ENCODE measurements at places on chromosomes 6 and 20.

DNA sequence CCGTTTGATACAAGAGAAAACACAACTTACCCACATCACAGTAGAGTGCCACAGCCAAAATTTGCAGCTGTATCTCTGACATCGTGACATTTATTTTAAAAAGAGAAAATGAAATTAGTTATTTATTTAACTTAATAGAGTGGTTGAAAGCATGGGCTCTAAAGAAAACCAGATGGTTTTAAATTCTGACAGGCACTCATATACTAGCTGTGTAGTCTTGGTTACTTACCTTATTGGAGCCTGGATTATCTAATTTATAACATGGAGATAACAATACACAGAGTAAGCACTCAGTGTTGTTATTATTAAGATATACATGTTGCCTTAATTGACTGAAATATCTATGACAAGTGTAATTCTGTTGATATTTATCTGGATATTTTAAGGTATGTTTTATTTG lies 334.9 kb downstream of the GRIK2 start:
- DNase-seq = no peak

GRCh38 chr6:107460083-107460631 lies 793 bp upstream of the PDSS2 start:
- DNase-seq = no peak

GRCh38 chr6:153210083-153210482 lies 79.0 kb upstream of the RGS17 start:
- no peak for DNase-seq

- DNase-seq = no peak
Observed at GRCh38 chr6:35220711-35221110, 7.0 kb downstream of the SCUBE3 start.

GRCh38 chr20:42181064-42181463 lies 562.9 kb upstream of the CHD6 start:
- no peak for DNase-seq

GRCh38 chr6:1002989-1003388 lies 308.9 kb upstream of the FOXQ1 start:
- DNase-seq = no peak

DNA sequence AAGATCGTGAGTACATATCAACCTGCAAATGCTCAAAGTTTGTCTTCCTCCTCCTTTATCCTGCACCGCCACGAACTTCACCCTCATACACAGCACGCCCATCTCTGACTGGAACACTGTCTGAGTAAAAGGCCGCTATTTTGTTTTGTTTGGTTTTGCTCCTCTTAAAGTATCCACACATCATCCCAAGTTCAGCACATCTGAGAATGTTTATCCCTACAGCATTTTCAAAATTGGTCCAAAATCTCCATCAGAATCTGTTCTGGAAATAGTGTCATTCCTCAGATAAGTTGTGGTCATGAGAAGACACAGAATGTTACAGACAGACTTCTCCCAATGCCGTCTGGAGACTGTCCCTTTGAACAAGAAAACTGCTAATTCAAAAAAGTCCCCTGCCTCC lies 251.6 kb upstream of the ARID1B start:
- no peak for DNase-seq

- no peak for DNase-seq
Observed at GRCh38 chr6:51972659-51973058, 114.8 kb downstream of the PKHD1 start.

DNA sequence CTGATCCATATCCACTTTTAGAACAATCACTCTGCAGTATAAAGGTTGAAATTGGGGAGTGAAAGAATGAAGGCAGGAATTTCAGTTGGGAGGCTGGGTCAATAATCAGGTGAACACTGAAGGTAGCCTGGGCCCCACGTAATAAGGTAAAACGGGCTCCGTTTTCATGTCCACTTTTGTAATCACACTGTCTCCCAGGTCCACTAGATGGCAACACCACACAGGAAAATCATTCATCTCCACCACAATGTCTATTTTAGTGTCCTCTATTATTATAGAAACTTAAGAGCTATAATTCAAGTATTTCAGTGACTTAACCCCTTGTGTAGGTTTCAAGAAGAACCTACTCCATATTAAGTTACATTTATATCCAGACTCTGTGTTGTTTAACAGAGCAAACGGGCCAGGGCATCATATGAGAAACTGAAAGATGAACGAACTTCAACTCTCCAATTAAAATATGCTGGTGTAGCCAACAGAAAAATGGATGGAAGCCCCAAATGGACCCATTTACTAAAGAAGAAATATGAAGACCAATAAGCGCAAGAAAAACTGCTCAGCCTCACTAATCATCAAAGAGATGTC lies 45.9 kb upstream of the MC3R start:
- DNase-seq = no peak

DNA sequence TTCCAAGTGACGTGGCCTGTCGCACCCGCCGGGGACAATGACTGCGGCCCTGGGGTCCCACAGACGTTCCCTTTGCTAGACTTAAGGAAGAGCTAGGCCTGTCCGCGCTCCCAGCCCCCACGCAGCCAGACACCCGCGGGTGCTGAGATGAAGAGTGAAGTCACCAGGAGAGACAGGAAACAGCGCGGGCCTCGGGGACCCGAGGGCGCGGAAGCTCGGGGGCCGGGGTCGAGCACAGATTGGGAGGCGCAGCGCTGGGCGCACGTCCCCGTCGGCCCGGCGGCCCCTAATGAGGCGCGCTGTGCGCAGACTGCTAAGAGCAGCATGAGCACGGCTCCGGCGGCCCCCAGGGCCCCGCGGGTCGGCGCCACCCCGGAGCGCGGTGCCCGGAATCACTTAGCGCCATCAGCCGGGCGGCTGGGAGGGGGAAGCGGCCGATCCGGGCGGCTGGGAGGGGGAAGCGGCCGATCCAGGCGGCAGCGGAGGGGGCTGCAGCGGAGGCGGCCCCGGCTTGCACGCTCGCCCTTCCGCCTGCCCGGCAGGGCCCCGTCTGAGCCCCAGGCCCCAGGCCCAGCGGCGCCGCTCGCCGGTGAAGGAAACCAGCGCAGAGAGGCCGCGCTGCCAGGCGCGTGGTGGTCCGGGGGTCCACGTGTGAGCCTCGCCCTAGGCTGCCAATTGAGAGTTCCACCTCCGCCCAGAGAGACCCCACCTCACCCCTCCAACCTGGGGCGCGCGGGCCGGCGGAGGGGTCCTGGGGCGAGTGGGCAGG lies 8.3 kb upstream of the AVP start:
- DNase-seq = peak; percentile 51

DNA sequence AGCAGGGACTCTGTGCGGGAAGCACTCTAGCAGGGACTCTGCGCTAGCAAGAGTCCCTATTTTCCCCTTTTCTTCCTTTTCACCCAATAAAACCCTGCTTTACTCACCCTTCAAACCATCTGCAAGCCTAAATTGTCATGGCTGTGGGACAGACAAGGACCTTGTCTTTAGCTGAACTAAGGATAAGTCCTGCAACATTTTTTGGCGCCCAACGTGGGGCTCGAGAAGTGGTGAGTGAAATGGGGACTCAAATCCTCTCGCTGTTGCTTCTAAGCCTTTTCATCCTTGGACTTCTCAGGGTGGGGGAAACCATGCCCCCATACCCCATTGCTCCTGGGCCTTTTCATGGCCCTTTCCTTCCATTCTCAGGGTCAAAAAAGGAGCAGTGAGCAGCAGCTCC lies 46.4 kb downstream of the IMPG1 start:
- peak; percentile 3 for DNase-seq

GRCh38 chr20:34534391-34535165 lies 18.4 kb downstream of the DYNLRB1 start:
- no peak for DNase-seq

- DNase-seq = no peak
Observed at GRCh38 chr20:38386004-38386403, 39.7 kb downstream of the LBP start.

DNA sequence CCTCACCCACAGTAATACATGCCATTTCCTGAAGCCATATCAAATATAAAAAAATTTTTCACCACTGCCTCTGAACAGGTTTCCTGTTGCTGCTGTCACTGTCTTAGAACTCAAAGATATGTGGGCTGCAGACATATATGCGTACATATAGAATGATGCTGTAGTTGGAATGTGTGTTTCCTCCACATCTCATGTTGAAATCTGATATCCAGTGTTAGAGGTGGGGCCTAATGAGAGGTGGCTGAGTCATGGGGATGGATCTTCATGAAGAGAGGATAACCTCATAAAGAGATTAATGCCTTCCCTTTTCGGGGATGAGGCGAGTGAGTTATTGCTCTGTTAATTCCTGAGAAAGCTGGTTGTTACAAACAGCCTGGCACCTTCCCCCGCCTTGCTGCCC lies 7.7 kb upstream of the SCP2D1 start:
- no peak for DNase-seq

- no peak for DNase-seq
Observed at GRCh38 chr6:167733740-167734661, 92.7 kb upstream of the AFDN start.

DNA sequence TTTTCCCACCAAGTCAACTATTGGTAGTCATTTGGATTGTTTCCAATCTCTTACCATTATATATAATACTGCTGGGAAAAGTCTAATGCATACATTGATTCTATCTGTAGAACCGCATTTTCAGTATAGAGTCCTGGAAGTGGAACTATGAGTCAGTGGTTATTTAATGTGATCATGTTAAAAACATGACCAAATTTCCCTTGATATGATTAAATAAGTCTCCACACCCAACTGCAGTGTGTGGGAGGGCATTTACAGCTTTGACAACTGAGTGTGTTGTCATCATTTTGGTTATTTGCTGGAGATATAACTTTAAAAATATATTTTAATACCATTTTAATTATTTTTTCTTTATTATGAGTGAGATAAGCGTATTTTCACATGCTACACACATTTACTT lies 1027.6 kb downstream of the EYS start:
- no peak for DNase-seq

- DNase-seq = no peak
Observed at GRCh38 chr20:4581838-4582237, 139.9 kb upstream of the PRND start.

DNA sequence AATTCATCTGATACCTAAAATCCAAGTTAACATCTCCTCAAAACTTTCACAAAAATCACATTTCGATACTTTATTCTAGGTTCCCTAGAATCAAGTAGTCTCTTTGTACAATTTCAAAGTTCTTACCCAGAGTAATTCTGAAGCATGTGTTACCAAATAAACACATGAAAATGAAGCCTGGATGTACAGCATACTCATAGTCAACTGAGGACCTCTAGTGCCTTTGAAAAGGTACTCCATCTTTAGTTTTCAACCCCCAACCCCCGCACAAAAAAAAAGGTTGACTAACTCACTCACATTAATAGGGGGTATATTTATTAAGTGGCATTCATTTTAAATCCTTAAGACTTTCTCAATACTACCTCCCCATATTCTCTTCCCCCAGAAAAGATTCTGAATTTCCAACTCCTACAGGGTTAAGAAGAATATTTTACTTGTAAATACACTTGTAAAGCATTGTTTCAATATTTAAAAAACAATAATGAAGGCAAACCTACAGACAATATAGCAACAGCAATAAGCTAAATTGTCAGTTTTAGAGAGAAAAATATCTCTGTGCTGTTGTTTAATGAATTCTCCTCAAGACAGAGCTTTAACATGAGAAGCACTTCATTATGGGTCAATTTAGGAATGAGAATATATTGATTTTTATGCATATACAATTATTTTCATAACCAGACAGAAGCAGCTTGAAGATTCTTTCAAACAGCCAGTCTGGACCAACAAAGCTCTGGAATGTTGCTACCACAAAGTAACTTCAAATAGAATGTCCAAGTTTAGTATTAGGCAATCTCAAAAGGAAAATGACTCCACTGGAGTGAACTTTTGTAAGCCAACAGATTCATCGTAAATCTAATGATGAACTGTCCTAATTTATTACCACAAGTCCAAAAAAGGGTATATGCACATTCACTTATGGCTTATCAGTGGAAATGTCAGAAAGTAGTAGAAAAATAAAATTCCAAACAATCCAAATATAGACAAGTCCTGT lies 3.3 kb downstream of the PLN start:
- no peak for DNase-seq

DNA sequence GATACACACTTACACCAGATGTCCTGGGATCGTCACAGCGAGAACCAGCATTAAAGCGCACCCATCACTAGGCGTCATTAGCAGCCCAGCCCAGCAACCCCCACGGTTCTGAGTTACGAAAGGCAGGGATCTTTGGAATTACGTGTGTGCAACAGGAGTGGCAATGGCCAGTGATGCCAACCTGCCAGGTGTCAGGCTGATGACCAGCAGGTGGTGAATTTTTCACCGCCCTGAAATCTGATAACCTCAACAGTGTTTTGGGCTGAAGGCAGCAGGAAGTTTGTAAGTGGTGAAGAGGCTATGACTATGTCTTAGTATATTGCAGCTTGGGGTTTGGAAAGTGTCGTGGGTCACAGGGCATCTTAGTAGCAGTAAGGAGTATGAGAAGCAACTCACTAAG lies 166.1 kb downstream of the TMEM242 start:
- no peak for DNase-seq

DNA sequence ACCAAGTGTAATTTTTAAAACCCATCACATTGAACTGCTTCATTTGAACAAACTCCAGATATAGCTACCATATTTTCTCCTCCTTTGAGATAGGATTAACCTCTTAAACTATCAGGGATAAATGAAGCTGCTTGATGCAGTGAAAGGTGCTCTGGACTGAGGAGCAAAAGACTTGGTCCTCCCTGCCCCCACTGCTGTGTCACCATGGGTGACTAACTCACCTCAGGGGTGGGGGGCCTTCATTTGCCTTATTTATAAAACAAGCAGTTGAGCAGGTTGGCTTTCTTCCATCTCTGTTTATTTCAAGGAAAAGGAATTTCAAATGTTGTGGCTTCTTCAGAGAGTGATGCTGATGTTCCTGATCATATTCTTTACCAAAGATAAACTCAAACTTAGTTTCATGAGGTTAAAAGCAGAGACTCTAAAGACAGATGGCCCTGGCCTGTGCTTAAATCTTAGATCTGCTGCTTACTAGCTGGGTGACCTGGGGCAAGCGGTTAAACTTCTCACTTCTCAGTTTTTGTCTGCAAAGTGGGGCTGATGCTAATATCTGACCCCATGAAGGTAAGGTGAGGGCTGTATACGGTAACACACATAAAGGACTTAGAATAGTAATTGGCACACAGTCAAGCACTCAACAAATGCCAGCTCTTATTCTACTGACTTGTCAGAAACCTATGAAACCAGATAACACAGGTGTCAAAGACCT lies 50.5 kb downstream of the FHL5 start:
- DNase-seq = no peak

- DNase-seq = no peak
Observed at GRCh38 chr6:149435919-149436586, 36.0 kb downstream of the SUMO4 start.

- DNase-seq = no peak
Observed at GRCh38 chr20:43408848-43409576, 48.7 kb upstream of the SRSF6 start.

DNA sequence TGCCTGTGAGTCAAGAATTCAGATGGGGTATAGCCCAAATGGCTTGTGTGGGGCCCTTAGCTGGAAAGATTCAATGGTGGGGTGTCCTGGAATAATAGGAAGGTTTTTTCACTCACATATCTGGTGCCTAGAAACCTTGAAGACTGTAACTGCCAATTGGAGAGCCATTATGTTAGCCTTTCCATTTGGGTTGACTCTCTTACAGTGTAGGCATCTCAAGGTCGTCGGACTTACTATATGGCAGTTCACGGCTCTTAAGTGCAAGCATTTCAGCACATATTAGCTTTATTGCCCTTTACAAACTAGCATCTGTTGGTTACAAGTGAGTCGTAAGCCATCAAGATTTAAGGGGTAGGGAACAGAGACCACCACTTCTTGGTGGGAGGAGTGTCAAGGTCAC lies 74.1 kb downstream of the CD2AP start:
- DNase-seq = no peak

Measured in activated naive CD8-positive, alpha-beta T cell treated with anti-CD3 and anti-CD28 coated beads, Interleukin-2, amount 50 U/mL, for 24 hours (primary cell).